ENCODE measurements at places on chromosomes 12 and 14.
A peak's percentile ranks its signal among the peaks of the same experiment; 100 is the strongest.

DNA sequence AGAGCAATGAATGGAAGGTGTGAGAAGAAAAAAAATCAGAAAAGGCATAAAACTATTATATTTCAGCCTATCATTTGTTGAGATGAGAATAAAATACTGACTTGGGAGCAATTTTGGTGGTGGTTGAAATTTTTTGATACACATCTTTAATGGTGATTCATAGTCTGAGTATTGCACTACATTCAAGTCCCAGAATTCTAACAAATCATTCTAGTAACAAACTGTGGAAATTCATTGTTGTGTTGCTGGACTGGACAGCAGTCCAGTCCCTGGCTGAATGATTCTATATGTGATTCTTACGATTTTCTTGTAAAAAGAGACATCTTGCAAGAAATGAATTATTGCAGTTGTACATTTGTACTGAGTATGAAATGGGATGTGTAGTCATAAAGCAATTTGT, 268.6 kb downstream of the TRHDE start:
- no peak for DNase-seq

DNA sequence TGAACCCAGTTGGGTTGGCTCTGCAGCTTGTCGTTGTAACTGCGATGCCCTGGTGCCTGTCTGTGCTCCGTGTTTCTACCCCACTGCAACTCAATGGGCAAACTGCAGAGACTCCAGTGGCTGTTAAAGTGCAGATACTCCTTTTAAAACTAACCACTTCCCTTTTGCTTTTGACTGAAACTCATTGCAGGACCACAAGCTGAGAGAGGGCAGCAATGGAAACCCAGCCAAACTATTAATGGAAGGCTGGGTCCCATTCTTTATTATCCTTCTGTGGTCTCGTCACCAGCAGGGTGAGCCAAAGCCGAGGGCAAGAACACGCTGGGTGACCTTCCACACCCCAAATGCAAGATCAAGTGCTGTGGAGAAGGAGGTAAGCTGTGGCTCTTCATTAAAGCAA, 910.4 kb downstream of the VRK1 start:
- no peak for DNase-seq

GRCh38 chr12:119748497-119748896, 80.6 kb downstream of the PRKAB1 start:
- DNase-seq = no peak

DNA sequence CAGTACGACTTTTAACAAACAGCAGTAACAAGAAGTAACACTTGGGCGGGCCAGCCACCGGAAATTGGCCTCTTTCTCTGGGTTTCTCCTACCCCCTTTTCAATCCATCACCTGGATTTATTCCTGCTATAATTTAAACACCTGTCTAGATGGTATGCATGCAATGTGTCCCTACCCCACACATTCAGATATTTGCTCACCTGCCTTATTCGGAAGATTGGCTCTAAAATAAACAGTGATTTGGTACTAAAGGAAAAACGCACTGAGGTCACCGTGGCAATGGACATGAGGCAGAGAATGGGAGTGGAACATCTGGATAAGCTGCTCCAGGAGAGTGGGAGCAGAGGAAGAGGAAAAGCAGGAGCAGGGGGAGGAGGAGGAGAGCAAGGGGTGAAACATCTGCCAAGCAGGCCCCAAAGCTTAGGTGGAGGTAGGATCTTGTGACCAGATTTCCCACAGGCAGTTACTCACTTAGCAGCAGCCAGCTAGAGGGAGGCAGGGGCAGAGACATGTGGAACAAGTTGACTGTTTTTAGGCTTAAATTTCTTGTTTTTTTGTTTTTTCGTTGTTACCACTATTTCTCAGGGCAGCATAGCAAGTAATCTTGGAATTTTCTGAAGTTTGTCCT, 150.9 kb downstream of the TTLL5 start:
- DNase-seq = no peak

DNA sequence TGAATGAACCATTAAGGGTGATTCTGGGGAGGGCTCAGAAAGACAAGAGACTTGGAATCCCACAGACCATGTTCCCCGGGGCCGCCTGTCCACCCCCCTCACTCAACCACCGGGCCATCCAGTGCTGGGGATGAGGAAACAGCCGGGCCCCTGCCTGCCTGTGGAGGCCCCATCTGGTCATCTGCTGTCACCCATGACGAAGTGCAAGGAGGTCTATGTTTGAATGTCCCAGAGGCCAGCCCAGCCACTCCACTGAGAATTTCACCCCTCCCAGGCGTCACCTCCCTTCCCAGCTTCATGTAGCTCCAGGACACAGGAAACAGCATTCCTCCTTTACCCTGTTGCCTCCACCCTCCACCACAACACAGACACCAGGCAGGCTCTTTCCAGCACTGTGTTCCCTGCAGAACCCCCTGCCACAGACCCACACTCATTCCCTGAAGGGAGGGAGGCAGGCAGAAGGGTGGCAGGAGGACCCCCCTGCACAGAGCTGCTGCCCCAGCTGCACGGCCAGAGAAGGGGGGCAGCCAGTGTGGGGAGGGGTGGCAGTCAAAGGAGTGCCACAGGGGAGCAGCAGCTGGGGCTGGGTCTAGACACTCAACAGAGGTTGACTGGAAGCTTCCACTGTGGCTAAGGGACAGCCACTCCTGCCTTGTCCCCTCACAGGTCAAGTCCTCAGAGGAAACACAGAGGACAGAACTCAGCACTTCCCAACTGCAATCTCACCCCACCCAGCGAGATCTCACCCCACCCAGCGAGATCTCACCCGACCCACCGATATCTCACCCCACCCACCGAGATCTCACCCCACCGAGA, 50.3 kb upstream of the PPP2R5C start:
- DNase-seq = no peak

- DNase-seq = no peak
These were observed 255.8 kb upstream of the HMGA2 start for GRCh38 chr12:65568517-65568916.

- peak; percentile 25 for DNase-seq
These were observed 127.0 kb downstream of the ERC1 start for GRCh38 chr12:1117970-1118563.

- DNase-seq = no peak
These were observed 390.2 kb downstream of the LRIG3 start for GRCh38 chr12:58529897-58530741.

Data from thoracic aorta (tissue), 2 donors.